ENCODE measurements at places on chromosomes 2 and 18.

DNA sequence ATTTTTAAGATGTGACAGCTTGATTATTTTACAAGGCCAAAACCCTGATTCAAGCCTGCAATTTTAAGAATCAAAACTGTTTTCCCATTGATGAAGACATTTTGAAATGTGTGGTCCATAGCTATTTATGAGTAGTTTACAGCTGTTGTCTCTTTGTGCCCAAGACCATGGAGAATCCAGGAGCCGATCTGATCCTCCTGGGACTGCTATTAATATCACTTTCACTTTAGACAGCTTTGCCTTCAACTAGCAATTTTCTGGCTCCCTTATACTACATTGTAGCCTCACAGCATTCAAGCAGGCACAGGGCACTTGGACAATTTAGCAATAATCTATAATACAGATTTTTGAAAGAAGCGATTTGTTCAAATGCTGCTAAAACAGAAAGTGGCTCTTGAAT lies 172.9 kb downstream of the SLC8A1 start:
- no peak for DNase-seq

- DNase-seq: peak; percentile 20
These were observed 17.2 kb downstream of the SP110 start for GRCh38 chr2:230202430-230203109.

- no peak for DNase-seq
These were observed 734.9 kb downstream of the EPHA4 start for GRCh38 chr2:220837226-220837625.

GRCh38 chr2:215930505-215931253 lies 82.7 kb downstream of the MREG start:
- no peak for DNase-seq

- no peak for DNase-seq
These were observed 181.7 kb downstream of the ANKRD44 start for GRCh38 chr2:197128897-197129296.

DNA sequence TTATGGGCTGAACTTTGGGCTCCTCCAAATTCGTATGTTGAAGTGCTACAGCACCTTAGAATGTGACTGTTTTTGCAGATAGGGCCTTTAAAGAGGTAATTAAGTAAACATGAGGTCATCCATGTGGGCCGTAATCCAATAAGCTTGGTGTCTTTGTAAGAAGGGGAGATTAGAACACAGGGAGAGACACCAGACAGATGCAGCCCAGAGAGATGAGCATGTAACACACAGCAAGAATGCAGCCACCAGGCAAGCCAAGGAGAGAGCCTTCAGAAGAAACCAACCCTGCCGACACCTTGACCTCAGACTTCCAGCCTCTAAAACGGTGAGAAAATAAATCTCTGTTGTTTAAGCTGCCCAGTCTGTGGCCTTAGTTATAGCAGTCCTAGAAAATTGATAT lies 74.3 kb downstream of the HRH4 start:
- no peak for DNase-seq

DNA sequence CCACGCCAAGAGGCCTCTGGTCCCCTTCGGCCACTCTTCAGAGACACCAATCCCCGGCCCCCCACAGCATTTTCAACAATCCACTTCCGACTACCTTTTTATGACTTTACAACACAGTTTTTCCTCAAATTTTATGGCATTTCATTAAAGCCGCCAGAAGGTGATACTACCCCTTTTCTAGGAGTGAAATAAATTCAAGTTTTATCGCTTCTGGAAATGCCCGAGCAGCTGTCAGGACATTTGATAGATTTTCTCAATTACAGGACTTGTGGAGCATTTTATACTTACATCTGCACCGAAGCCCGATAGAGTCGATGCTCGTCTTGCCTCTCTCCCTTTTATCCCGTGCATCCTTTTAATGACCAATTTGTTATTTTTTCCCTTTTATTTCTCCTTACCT lies 108.1 kb upstream of the CREB1 start:
- DNase-seq: no peak

DNA sequence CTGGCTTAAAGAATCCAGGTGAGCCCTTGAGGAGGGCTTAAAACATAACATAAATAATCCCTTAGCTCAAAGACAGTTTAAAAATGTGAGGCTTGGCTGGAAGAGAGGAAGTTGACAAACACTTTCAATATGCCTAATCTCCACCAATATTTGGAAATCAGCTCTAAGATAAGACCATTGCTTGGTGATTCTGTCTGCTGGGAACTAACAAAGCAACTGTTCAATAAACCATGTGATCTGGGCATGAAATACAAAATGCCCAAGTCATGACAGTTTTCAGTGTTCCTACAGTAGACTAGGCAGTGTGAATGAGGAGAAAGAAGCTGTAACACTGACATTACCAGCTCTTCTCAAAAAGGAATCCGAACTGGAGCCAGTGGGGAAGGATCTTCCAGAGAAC lies 10.7 kb downstream of the MFF start:
- no peak for DNase-seq

GRCh38 chr2:39080152-39080551 lies 40.7 kb downstream of the SOS1 start:
- no peak for DNase-seq

- DNase-seq: no peak
These were observed 28.9 kb upstream of the ITGA6 start for GRCh38 chr2:172398440-172398839.

- no peak for DNase-seq
These were observed 84.7 kb downstream of the RBMS1 start for GRCh38 chr2:160408959-160409291.

GRCh38 chr2:138274421-138275291 lies 226.9 kb upstream of the SPOPL start:
- DNase-seq: no peak

DNA sequence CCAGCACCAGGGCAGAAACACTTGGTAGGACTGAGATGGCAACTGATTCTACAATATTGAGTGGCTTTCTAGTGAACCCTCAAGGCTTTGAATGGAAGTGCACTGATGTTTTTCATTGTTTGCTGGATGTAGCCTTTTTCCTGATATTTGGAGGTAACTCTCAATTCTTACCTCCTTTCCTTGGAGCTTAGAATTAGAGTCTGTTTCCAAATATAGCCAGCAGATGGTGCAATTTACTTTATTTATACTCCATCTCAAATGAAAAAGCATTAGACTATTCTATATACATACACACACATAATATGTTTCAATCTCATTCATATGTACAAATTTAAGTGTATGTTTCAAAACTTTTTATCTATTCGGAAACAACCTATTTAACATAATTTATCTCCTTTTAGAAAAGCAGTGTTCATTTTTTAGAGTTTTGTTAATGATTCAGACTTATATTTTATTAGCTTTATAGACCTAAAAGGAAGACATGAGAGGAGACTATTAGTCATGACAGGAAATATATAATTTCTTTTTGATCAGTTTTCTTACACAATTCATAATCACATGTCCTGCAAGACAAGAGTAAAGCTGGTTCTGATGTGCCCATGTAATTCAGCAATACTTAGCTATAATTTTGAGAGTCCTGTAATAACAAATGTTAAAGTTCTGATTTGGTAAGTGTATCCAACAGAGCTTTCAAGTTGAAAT lies 124.8 kb downstream of the NUP35 start:
- no peak for DNase-seq

DNA sequence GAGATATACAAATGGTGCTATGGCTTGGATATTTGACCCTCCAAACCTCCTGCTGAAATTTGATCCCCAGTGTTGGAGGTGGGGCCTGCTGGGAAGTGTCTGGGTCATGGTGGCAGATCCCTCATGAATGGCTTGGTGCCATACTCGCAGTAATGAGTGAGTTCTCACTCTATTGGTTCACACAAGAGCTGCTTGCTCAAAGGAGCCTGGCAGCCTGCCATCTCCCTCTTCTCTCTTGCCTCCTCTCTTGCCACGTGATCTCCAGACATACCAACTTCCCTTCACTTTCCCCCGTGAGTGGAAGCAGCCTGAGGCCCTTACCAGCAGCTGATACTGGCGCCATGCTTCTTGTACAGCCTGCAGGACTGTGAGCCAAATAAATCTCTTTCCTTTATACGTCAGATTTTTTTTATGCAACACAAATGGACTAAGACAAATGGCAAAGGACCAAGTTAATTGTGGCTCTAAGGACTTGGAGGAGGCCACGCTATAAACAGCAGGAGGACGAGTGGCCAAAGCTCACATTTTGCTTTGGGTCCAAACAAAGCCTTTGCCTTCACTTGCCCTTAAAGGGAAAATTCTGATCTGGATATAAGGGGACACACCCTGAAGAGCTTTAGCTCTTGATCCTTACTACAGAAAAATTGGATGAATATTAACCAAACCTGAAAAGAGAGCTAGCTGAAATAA lies 214.7 kb downstream of the SS18 start:
- no peak for DNase-seq

GRCh38 chr18:46387441-46388131 lies 269.4 kb downstream of the LOXHD1 start:
- DNase-seq: no peak

GRCh38 chr18:1805521-1805920 lies 765.8 kb downstream of the METTL4 start:
- no peak for DNase-seq

DNA sequence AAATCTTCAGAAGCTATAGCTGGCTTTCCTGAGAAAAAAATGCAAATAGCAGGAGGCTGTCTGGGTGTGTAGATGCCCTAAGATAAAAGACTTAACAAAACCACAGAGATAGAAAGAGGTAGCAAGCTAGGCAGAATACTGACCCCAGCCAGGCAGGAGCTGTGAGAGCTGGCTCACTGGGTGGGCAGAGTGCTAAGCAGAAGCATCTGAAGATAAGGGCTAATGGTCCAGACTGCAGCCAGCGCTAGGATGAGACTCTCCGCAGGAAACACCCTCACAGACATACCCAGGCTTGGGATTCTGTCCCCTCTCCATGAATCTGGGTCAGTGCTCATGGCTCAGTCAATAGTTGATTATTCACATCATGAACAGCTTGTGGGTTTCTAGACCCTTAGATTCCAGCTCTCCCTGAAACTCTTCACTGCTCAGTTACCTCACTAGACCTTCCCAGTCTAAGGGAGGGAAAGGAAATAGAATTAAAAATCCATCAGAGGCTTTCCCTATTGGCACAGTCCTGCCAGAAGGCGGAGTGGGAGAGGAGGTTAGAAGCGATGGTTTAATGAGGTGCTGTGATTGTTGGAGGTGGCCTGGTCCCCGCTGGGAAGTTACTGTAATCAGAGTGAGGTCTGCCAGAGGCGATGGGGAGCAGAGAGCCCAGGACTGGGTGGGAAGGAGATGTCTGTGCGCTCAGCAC lies 21.4 kb upstream of the CCBE1 start:
- DNase-seq: no peak

GRCh38 chr18:50310080-50310479 lies 22.6 kb upstream of the CXXC1 start:
- DNase-seq: no peak

DNA sequence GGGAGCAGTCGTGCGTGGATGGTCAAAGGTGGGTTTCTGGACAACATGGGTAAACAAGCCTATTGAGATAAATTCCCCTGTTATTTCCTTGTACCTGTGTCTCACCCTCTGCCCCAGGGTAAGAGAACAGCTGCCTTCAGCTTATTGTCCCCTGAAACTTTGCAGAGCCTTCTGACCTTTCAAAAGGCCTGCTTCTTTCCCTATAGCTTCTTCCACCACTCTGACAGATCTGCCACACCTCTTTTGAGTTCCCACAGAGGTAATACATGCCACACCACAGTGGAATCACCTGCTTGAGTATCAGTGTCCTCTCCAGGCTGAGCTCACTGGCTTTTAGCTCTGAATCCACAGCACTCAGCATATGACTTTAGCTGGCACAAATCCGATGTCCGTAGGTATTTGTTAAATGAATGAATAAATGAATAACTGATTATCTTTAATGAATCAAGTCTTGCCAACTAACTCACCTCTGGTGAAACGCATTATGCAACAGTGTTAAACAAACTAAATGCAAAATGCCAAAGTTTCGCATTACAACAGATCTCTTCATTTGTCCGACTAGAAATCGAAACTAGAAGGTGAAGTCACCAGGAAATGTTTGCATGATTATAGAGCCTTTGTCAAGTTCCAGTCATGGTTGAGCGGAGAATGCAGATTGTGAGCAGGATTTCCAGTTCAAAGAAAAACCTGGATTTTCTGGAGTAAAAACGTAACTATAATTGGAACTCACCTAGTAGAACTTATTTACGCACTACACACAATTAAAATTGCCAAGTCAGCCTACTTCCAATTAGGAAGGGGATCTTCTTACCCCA lies 16.4 kb downstream of the DYNAP start:
- DNase-seq: no peak

GRCh38 chr18:6406075-6406909 lies 8.4 kb downstream of the L3MBTL4 start:
- DNase-seq: no peak

GRCh38 chr18:31316974-31317373 lies 986 bp upstream of the DSG1 start:
- no peak for DNase-seq

DNA sequence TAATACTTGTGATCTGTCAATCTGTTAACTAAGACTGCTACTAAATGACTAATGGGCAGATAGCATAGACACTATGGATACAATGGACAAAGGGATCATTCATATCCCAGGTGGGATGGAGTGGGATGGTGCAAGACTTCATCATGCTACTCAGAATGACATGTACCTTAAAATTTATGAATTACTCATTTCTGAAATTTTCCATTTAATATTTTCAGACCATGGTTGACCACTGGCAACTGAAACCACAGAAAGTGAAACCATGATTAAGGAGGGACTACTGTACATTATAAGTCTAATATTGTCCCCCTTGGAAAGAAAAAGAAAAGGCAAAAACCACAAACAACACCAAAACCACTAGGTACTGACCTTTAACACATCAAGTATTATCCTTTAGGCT lies 247.0 kb upstream of the SYT4 start:
- DNase-seq: no peak

- peak; percentile 24 for DNase-seq
These were observed 23.1 kb downstream of the PRPF40A start for GRCh38 chr2:152694161-152694661.

DNA sequence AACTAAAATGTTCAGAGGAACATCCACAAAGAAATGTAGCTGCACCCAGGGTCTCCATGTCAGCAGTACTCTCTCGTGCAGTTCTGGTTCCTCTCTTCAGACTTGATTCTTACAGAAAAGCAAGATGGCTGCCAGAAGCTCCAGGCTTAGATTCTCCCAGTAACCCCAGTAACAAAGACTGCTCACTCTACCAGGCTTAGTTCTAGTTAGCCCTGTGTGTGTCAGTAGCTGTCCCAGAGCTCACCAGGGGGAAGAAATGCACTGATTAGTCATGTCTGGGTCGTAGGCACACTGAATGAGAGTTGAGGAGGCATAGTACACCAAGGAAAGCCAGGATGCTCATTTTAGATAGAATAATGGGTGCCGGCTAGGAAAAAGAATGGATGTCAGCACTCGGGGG lies 395.0 kb upstream of the NRP2 start:
- no peak for DNase-seq

- no peak for DNase-seq
These were observed 36.0 kb upstream of the CCDC195 start for GRCh38 chr2:224751996-224752698.

GRCh38 chr2:6602471-6602870 lies 263.2 kb downstream of the CMPK2 start:
- no peak for DNase-seq

- no peak for DNase-seq
These were observed 75.1 kb downstream of the RRM2 start for GRCh38 chr2:10197697-10198076.

- DNase-seq: no peak
These were observed 37.6 kb upstream of the ITGA6 start for GRCh38 chr2:172389685-172390339.
